Skin of body (tissue), 3 donors: ENCODE measurements at places on chromosomes 13 and 19. TPM values are rescaled to one million over a fixed set of nuclear protein-coding genes. Genes with fewer than 3 reads are reported as not detected.

DNA sequence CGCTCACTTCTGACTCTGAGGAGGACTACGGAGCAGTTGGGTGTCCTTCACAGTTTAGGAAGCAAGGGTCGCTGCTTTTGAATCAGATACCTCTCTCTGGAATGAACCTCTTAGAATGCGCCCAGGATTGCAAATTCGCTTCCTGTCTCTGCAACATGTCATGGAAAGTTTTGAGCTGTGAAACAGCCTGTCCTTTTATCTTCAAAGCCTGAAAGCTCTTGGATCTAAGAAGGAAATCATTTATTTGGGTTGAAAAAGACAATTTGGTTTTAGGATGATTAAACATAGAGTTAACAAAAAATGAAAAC, 134.1 kb downstream of the KATNAL1 start:
- peak; percentile 6 for DNase-seq

DNA sequence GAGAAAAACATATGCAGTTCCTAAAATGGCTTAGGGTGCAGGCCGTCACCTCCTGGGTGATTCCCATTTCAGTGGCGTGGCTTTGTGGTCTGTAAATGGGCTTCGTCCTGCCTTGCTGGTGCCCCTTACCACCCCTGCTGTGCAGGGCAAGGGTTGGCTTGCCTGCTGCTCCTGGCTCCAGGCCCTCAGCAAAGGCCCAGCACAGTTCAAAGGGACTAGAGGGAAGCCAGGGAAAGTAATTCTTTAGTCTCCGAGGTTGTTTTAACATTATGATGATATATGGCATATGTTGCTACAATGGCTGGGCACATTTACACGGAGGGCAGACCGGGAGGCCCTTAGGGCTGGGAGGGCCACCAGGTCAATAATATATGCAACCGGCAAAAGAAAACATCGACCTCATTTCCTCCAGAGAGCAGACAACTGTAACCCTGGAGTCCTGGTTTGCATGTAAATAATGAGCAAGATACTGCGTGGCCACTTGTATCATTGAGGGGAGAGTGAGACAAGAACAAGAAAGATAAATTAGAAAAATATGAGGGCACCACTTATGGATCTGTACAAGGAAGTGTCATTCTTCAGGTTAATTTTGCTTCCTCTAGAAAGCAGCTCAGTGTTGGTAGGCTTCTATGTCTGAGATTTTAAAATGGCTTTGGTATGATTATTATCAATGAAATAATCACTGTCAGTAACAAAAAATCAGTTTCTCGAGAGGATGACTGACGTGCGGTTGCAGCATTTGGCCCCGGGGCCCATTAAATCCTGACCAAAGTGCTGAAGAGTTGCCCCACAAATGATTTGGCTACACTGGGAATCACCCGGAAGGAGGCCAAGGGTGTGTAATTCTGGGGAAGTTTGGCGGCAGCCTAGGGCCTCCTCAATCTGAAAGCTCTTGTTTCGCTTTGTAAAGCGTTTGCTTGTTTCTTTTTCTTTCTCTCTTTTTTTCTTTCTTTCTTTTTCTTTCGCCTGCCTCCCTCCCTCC, 32.8 kb upstream of the URI1 start:
- no peak for DNase-seq

DNA sequence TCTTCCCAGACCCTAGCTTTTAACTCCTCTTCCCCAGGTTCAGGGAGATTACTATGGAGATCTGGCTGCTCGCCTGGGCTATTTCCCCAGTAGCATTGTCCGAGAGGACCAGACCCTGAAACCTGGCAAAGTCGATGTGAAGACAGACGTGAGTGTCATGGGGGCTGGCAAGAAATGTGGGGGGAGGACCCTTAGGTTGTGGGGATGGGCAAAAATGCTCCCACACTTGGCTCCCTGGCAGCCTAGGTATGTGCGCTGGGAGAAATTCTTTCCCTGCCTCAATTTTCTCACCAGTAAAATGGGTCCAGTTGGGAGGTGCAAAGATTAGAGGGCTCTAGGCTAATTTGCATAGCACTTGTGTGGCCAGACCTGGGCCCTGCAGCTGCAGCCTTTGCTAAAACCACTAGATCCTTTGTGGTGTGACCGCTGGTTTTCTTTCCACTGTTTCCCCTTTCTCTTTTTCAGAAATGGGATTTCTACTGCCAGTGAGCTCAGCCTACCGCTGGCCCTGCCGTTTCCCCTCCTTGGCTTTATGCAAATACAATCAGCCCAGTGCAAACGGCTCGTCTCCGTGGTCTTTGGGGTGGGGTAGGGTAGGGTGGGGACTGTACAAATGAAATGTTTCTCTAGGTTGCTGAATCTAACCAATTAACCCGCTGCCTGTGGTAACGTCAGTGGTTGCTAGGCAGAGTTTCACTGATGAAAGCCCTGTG, 959 bp upstream of the RAB4B start:
- DNase-seq: peak; percentile 95

Gene FUT6
- total RNA-seq: 0.20 TPM

Gene AMH
- total RNA-seq: not detected

Gene C13orf42
- total RNA-seq: not detected

Gene ZIK1
- 6.7 TPM for total RNA-seq

Gene WTIP
- 14.4 TPM for total RNA-seq

GRCh38 chr19:4012975-4013634, 5.6 kb downstream of the PIAS4 start:
- no peak for DNase-seq

GRCh38 chr19:19549804-19550464, 11.9 kb downstream of the CILP2 start:
- no peak for DNase-seq

GRCh38 chr13:75550159-75550567, 572 bp downstream of the UCHL3 start:
- DNase-seq: peak; percentile 29

DNA sequence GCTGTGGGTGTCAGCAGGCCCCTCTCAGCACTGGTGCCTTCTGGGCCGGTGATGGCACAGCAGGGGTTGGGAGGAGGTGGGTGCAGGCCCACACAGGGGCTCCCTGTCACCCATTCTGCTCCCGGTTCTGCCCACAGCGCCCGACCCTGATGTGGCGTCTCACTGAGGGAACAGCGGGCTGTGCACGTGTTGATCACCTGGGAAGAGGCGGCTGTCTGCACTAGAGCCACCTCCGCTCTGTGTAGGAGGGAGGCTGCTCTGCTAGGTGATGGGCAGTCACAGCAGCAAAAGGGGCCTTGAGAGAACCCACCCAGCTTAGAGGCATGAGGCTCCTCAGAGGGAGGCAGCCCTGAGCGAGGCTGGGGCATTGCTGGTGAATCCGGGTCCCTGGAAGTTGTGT, 39.2 kb upstream of the TUBGCP3 start:
- DNase-seq: no peak

GRCh38 chr19:51676566-51677083, 16.5 kb upstream of the SPACA6 start:
- DNase-seq: no peak

Gene CLDND2
- not detected for total RNA-seq
